Tibial nerve (tissue), 4 donors: ENCODE measurements at places on chromosomes 16 and 17.

DNA sequence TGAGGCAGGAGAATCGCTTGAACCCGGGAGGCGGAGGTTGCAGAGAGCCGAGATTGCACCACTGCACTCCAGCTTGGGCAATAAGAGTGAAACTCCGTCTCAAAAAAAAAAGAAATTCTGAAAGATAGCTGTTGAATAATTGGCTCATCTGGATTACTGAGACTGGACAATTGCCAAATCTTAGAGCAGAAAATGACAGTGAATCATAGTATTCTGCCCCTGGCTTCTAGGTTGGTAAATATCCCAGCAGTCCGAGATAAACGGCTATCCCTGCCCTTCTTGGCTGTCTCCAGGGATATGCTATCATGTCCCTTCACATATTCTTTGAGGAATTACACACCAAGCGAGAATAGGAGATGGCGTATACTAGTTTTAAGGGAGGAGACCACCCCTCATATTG is 35.5 kb upstream of the METTL16 start:
- DNase-seq: no peak

DNA sequence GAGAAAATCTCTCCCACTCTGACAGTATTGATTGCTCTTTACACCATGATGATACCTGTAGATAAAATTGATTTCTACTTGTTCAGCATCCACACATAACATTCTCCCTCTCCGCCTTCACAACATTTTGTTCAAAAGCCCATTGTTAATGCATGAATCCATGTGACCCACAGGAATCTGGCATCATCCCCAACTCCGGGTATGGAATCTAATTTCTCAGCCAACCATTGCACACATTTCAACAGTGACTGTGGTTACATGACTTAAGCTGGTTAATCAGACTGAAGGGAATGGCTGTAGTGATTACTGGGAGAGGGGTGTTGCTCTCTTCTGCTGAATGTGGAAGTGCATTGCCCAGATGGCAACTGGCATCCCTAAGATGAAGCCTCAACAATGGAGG is 161.4 kb upstream of the C16orf82 start:
- no peak for DNase-seq

DNA sequence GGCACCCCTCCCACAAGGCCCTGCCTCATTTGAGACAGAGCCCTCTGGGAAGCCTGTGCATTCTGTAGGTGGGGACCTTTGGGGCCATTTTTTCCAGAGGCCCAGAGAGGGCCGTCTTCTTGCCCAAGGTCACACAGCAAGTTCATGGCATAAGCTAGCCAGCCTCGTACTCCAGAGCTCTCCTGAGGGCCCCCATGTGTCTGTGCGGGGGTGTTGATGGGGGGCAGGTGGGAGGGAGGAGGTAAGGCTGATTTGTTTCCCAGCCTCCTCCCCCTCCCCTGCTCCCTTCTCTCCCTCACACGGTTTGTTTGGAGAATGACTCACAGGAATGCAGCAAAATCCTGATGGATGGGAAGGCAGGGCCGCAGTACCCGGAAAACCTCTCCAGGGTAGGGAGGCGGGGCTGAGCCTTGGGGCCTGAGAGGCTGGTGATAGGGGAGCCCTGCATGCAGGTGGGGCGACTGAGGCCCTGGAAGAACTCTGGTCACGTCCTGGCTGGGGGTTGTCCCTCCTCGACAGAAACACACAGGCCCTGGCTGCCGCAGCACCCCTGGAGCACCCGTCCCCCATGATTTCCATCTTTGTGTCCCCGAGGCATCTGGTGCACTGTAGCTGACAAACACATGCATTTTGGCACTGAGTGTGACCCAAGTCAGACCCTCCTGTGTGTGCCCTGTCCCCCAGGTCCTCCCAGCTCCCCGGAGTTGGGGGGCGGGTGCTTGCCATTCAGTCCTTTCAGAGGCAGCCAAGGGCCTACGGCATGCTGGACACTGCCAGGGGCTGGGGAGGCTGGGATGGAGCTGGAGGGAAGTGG is 29.7 kb downstream of the RAI1 start:
- DNase-seq: no peak

GRCh38 chr17:1313270-1314005 is 34.0 kb downstream of the TRARG1 start:
- DNase-seq: no peak

DNA sequence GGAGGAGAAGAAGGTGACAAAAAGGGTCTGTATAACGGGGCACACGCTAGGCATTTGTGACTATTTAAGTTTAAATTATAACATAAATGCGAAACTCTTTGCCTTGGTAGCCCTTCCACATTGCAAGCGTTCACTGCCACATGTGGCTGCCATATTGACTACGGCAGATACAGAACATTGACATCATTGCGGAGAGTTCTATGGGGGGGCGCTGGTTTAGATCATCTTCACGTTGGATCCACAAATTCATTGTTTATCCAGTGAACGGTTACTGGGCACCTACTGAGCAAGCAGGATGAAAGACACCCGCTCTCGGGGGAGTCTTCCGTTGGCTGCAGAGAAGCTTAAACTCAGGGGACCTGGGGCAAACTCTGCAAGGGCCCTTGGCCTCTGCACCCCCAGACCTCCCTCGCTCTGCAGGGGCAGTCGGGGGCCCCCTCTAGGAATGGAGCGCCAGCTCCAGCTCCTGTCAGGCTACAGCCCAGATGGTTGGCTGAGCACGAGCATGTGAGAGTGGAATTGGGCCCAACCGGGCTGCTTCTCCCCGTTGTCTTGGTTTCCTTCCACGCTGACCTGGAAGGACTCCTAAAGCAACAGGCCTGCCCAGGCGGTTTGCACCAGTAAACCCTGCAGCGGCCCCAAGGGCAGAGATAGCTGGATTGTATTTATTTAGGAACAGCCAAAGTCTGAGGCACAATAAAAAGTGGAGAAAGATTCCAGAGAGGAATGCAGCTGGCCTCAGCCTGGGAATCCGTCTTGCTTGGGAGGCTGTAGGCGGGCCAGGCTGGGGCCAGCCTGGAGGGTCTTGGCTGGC is 172.2 kb downstream of the SEC14L1 start:
- DNase-seq: peak; percentile 79

DNA sequence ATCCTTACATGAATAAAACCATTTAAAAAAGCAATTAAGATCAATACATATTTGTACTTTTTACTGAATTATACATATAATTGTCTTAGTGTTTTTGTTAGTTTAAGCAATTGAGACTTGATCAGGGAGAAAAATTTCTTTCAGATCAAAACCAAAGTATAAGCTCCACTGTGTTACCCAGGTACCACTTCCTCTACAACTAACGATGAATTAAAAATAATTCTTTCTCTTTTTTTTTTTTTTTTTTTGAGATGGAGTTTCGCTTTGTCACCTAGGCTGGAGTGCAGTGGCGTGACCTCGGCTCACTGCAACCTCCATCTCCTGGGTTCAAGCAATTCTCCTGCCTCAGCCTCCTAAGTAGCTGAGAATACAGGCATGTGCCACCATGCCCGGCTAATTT is 6.8 kb downstream of the FBXO47 start:
- DNase-seq: no peak

GRCh38 chr17:1486802-1487695 is 5.4 kb downstream of the MYO1C start:
- peak; percentile 73 for DNase-seq

- no peak for DNase-seq
Observed at GRCh38 chr16:15803618-15804017, 53.2 kb downstream of the MYH11 start.

DNA sequence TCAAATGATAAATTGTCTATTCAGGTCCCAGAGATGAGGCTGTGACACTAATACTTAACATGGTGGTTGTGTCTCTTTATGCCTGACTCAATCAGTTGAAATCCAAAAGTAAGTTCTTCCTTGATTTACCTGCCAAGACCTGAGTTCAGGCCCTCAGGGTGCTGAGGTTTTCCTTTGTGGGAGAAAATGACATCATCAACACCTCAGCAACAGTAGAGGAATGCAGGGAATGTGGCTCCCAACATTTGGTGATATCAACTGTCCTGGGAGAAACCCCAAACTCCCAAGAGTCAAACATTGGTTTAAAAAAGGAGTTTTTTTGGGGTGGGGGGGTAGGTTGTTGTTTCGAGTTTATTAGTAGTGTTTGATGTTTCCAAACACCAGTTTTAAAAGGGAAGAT is 14.7 kb downstream of the RNF43 start:
- no peak for DNase-seq

- DNase-seq: peak; percentile 69
Observed at GRCh38 chr17:42578282-42578869, 847 bp upstream of the PSMC3IP start.

DNA sequence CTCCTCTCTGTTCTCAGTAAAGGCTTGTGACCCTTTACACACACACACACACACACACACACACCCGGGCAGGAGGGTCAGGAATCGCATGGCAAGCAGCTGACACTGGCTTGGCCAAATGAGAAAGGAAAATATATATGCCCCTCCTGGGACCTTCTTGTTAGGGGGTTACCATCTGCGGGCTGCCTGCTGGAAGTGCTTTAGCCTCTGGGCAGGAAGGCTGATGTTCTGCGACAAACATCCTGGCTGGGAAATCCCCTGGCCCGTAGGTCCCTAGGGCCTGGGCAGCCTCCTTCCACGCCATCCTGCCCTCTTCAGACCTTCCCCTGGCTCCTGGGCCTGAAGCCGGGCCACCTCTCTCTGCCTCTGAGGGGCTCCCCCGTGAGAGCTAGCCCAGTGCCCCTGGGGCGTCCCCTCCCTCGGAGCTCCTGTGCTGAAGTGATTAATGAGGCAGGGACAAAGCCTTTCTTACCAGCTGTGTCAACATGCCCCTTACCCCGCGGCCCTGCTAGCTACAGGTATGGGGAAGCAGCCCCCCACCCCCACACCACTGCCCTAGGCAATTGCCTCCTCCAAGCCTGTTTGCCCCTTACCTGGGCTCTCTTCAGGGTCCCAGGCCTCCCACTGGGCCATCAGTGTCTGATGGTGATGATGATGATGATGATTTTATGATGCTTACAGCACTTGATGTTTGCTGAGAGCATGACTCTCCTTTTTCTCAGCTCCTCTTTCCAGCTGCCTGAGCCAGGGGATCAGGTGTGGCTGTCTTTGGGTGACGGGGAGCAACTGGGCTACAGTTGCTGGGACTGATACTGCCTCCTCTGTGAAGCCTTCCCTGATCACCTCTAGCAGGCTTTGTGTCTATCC is 32.8 kb upstream of the ETV4 start:
- no peak for DNase-seq

DNA sequence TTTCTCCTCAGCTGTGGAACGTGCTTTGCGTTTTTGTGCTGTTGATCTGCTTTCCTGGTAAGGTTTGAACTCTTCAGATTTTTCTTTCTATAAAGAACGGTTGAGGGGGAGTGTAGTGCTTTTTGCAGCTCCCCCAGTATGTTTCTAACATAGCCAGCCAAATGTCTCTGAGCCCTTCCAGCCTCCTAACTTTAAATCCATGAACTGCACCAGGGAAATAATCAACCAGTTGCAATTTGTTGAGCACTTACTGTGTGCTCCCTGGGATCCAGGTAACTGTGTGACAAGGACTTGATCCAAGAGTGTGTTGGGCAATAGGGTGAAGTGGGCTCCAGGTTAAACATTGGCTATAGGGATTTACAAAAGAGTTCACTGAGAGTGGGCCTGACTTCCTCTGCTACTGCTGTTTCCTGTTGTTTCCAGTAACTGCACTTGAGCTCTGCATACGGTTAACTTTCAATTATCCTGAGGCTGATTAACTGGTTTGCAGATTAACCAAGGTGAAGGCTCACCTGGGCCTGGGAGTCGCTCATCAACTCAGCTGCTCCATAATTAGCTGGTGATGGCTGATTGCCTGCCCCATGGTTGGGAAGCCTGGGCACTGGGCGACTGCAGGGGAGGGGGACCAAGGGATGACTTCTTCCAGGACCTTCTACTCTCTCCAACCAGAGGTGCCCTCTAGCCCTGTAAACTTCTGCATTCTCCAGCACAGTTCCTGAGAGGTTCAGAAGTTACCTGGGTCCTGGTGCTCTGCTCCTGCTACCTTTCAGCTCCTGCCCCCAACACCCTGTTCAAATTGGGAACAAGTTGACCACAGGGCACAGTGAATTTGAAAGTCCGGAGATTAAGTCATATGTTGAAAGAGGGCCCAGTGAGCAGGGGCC is 19.5 kb downstream of the HLF start:
- DNase-seq: no peak

GRCh38 chr17:39151150-39151942 is at the start of gene PLXDC1:
Gene PLXDC1, minus strand, starts transcription at chr17:39151637. Its CDS starts 200 bp downstream, at chr17:39151437.
- DNase-seq: no peak

DNA sequence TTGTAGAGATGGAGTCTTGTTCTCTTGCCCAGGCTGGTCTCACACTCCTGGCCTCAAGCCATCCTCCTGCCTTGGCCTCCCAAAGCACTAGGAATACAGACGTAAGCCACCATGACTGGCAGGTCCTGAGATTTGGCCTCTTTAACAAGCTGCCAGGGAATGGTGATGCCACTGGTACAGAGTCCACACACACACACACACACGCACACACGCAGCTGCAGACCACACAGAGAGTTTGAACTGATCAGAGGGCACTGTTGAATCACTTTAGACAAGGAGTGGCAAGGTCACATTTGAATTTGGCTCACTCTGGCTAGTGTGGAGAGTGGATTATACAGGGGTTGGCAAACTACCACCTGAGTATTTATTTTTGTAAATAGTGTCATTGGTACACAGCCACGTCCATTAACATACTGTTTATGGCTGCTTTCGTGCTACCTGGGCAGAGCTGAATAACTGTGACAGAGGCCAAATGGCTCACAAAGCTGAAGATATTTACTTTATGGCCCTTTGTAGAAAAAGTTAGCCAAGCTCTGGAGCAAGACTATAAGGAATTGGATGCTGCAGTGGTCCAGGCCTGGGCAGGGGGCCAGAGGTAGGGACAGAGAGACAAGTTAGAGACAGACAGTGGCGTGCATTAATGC is 9.9 kb downstream of the ITPRIPL2 start:
- no peak for DNase-seq

DNA sequence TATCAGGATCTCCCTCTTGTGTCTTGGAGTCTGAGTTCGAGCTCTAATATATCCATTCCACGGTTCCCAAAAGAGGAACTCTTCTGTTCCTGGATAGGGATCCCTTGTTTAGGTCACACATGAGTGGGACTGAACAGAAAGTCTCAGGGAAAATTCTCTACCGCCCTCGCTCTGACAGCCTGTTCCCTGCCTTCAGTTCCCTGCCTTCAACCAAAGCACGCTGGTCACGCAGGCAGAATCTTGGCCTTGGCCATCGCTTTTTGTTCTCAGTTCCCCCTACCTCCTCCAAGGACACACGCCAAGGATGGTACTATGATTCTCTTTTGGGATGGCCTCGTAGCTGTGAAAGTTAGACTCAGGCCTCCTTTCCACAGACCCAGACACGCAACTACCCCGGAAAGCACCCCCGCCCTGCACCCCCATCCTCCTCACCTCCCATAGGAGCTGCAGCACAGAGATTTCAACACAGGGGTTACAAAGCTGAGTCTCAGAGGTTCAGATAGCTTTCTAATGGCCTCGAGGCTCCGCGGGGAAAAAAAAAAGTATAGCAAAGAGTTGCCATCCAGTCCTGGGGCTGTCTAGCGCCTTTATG is 1.5 kb upstream of the SHISA6 start:
- DNase-seq: no peak

GRCh38 chr17:34760931-34761495 is 181.6 kb downstream of the TMEM132E start:
- DNase-seq: no peak

DNA sequence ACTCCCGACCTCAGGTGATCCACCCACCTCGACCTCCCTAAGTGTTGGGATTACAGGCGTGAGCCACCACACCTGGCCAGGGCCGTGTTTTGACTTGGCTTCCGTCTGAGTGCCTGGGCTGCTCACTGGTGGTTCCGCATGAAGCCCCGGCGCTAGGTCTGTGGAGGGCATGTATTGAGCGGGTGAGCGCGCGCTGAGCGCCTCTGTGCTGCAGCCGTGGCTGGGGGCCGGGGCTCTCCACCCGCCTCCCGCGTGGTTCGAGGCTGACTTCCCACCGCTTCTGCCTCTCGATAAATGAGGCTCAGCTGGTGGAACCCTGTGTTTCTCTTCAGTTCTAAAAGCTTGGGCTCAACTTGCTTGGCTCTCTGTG is 38.9 kb upstream of the ATP2A3 start:
- DNase-seq: no peak
